ENCODE measurements at places on chromosomes 13 and 19.

- DNase-seq: no peak
Observed at GRCh38 chr13:94399812-94400211, 79.7 kb downstream of the DCT start.

GRCh38 chr19:50759886-50760285 is 10.4 kb upstream of the GPR32 start:
- DNase-seq: no peak

DNA sequence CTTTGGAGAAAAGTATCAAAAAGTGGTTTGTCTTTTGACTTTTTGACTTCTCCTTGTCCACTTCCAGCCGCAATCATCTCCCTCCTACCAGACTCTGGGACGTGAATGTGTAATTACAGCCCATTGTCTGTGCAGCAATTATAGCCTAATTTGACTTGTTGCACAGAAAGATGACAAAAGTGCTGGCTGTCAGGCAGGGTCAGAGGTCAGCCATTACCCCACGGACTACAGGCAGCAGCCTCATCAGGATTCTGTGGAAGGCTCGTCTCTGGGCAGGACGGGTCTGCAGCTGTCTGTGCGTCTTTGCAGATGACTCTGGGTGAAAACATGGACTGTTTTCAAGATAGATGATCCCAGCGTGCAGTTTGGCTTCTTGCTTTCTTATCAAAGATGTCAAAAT is 102.2 kb upstream of the EDNRB start:
- no peak for DNase-seq

DNA sequence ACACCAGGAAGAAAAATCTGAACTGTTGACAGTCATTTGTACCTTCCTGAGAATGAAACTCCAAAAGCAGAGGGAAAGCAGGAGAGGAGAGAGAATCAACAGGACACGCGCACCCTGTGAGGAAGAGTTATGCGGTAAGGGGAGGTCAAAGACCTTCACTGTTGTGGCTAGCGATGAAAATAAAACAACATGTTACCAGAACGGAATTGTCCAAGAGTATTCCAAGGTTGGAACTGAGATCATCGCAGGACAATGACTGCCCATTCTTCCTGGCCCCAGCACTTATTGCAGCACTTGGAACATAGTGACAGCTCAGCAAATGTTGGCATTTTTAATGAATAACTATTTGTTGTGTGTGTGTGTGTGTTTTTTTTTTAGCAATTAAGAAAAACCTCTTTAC is 176.0 kb upstream of the TSC22D1 start:
- no peak for DNase-seq

GRCh38 chr19:22422211-22422610 is at the start of gene ZNF98:
Gene ZNF98 (minus strand): TSS chr19:22422346. CDS start chr19:22422224, 122 bp downstream.
- no peak for DNase-seq

- no peak for DNase-seq
Observed at GRCh38 chr13:66790861-66791260, 439.3 kb downstream of the PCDH9 start.

GRCh38 chr13:87444135-87444534 is 227.0 kb upstream of the SLITRK5 start:
- DNase-seq: no peak

Data from CD4-positive, alpha-beta T cell treated with Interleukin-17A for 4 hours (primary cell).